ENCODE measurements at places on chromosomes 3 and 15.

GRCh38 chr15:63232943-63233342, 43.5 kb downstream of the RAB8B start:
- no peak for DNase-seq

DNA sequence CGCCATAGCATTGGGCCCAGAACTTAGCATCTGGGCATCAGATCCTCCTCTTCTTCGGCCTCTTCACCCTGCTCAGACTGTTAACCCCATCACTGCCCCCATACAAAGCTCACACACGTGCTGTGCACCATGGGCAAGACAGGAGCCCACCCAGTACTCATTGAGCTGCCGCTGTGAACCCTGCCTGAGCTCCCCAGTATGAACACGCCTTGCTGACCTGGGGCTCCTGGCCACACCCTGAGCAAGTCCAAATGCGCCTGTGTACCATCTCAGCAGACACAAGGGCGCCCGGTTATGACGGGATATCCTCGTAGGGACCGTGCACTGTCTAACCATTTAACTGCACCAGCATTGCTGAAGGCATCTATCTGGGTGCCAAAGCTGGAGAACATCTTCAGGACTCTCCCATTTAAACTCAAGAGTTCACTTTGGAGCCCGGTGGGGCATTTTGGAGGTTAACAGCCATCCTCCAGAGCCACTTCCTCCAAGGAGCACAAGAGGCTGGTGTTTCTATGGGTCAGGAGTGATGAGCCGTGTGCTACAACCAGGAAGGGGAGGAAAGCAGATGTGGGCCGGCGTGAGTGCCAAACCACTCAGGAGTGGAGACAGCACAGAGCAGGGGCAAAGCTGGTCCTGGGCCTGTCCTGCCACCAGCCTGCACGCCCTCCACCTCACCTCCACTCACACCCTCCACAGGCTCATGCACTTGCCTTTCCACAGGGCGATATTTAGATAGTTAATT, 12.1 kb downstream of the PRR23E start:
- DNase-seq = no peak

- no peak for DNase-seq
Observed at GRCh38 chr15:25169318-25169717, 214.5 kb downstream of the SNRPN start.

- no peak for DNase-seq
Observed at GRCh38 chr3:66692766-66693150, 191.9 kb upstream of the LRIG1 start.

GRCh38 chr3:37661615-37662306, 199.9 kb upstream of the CTDSPL start:
- DNase-seq = no peak

DNA sequence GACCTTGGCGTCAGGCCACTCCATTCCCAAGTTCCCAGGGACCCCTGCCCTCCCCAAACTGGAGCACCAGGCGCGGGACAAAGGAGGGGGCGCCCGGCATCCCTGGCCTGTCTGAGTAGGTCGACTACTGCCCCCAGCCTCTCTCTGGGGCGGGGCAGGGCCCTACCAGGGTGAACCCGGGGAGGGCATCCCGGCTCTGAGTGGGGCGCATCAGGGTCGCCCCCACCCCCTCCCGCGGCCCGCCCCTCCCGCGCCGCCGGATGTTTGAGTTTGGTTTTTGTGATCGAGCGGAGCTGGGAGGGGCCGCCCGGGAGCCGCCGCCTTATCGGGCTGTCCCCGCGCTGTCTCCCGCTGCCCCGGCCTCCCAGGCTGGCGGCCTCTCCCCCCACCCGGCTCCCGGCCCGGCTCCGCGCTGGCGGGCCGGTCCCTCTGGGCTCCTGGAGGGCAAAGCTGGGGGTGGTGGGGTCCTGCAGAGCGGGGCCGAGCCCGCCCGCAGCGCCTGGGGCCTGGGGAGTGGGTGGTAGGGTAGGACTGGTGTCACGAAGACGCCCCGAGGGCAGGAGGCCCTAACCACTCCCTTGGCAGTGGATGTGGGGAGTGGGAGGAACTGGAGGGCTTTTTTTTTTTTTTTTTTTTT, 47.2 kb upstream of the SMAD6 start:
- DNase-seq = no peak

GRCh38 chr15:75198560-75199356, 2.9 kb upstream of the C15orf39 start:
- DNase-seq = no peak

DNA sequence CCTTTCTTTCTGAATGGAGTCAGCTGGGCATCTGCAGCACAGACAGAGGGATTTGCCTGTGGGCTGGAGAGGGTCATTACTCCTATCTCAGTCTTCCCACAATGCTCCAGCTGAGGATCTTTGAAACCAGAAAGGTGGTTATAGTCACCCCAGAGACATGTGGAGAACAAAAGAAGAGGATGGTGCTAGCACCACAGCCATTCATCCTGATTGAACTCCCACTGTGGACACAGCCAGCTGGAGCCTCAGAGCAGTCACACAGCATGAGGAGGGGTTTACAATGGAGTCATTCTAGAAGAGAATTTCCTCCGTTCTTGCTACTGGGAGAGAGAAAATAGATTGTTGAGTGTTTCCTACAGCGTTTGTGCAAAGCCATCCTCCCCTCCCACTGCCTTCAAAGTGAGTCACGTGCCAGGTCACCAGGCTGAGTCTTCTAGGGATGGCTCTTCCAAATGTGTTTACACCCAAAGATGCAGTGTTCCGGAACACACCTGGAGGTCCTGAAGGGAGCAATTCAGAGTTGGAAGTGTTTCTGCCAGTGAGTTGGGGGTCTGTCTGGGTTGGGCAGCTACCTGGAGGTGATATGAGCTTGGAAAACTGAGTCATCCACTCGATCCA, 18.9 kb upstream of the GREM1 start:
- no peak for DNase-seq

DNA sequence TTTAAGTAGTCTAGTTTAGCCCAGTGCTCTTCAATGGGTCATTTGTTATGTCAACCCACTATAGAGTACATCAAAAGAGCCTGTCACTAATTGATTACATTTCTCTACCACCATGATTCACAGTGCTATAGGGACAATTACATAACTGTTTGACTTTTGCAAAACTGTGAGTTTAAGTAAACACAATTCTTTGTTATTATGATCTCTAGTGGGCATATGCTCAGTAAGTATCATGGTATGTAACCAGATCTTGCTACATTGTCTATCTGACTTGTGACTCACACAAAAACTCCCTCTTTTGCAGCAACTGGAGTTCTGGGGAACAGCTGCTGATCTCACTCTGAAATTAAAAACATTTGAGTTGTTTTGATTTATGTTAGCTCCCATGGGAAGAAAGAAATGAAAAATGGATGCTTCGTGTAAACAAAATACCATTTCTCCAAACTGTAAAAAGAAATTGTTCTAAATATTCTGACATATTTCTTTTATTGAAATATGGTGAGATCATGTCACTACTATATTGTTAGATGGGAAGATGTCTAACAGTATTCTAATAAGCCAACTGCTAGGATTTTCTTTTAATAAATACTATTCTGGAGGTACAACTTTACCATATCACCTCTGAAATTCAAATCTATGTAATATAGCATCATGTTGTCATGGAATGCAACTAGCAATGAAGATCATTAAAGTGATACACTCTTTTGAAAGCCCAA, 470.4 kb downstream of the ROBO1 start:
- DNase-seq = no peak

DNA sequence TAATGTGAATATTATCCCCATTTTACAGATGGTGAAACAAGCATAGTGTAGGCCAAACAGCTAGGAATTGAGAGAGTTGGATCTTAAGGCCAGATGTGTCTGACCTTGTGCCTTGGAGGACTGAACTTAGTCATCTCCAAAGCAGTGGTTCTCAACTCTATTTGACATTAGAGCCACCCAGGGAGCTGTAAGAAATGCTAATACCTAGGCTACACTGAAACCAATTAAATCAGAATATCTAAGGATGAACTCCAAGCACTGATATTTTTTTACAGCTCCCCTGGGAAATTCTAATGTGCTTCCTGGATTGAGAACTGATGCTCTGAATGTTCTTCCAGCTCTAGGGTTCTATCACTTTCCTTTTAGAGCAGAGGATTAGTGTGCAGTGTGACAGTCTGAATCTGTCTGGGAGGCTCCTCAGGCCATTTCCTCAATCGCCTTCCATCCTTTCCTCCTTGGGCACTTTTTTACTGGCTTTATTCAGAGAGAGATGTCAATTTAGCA, 32.3 kb downstream of the POLR2M start:
- DNase-seq = no peak

- no peak for DNase-seq
Observed at GRCh38 chr15:78627348-78627747, 6.6 kb upstream of the CHRNA3 start.

GRCh38 chr3:111076732-111077131, 5.1 kb downstream of the NECTIN3 start:
- DNase-seq = no peak

- DNase-seq = no peak
Observed at GRCh38 chr3:177615015-177615414, 417.7 kb upstream of the TBL1XR1 start.

- DNase-seq = no peak
Observed at GRCh38 chr3:71229905-71230657, 353.4 kb downstream of the FOXP1 start.

- DNase-seq = no peak
Observed at GRCh38 chr3:159340877-159341500, 539.1 kb downstream of the MFSD1 start.

GRCh38 chr3:9746330-9746729, 3.4 kb upstream of the OGG1 start:
- DNase-seq = no peak

GRCh38 chr3:72960812-72961518, 35.6 kb upstream of the PPP4R2 start:
- no peak for DNase-seq

GRCh38 chr3:129429080-129429451, 630 bp upstream of the EFCAB12 start:
- no peak for DNase-seq

- DNase-seq = no peak
Observed at GRCh38 chr3:13134879-13135206, 61.6 kb upstream of the IQSEC1 start.

Data from stimulated activated CD4-positive, alpha-beta T cell treated with anti-CD3 and anti-CD28 coated beads, Interleukin-1b, Interleukin-23, amount 100 ng/mL, for 1 hour (primary cell).